Activated CD8-positive, alpha-beta T cell treated with anti-CD3 and anti-CD28 coated beads, Interleukin-2, amount 10 ng/mL, durations not matched to agents 7 days and 5 days (primary cell): ENCODE measurements at places on chromosomes 3 and 15.

- H3K4me1 ChIP-seq, result no peaks in the 10 kb centered on the region
- H3K27ac ChIP-seq, result no peak overlapping the region
- no peaks in the 10 kb centered on the region for H3K27me3 ChIP-seq
- H3K36me3 ChIP-seq, result no peaks in the 10 kb centered on the region
- DNase-seq, result no peak
These were observed 39.0 kb downstream of the LRTM1 start for GRCh38 chr3:54888873-54889272.

- peak; percentile 32 for DNase-seq
- no peak overlapping the region for H3K4me3 ChIP-seq
- no peak overlapping the region for H3K27ac ChIP-seq
- H3K27me3 ChIP-seq, result peaks cover 20% of the 10 kb centered on the region
- H3K4me1 ChIP-seq, result no peaks in the 10 kb centered on the region
These were observed 43.1 kb upstream of the SLC25A36 start for GRCh38 chr3:140898340-140899180.

GRCh38 chr3:89372456-89372855, 265.0 kb downstream of the EPHA3 start:
- no peak overlapping the region for H3K27ac ChIP-seq
- no peaks in the 10 kb centered on the region for H3K27me3 ChIP-seq
- no peak overlapping the region for H3K4me3 ChIP-seq
- DNase-seq, result no peak
- H3K36me3 ChIP-seq, result no peaks in the 10 kb centered on the region
- no peaks in the 10 kb centered on the region for H3K4me1 ChIP-seq

- no peaks in the 10 kb centered on the region for H3K36me3 ChIP-seq
- H3K27ac ChIP-seq, result no peak overlapping the region
- no peak for DNase-seq
- no peak overlapping the region for H3K4me3 ChIP-seq
- no peaks in the 10 kb centered on the region for H3K4me1 ChIP-seq
- H3K27me3 ChIP-seq, result peaks cover 18% of the 10 kb centered on the region
These were observed 19.9 kb upstream of the UBE2E1 start for GRCh38 chr3:23785882-23786281.

DNA sequence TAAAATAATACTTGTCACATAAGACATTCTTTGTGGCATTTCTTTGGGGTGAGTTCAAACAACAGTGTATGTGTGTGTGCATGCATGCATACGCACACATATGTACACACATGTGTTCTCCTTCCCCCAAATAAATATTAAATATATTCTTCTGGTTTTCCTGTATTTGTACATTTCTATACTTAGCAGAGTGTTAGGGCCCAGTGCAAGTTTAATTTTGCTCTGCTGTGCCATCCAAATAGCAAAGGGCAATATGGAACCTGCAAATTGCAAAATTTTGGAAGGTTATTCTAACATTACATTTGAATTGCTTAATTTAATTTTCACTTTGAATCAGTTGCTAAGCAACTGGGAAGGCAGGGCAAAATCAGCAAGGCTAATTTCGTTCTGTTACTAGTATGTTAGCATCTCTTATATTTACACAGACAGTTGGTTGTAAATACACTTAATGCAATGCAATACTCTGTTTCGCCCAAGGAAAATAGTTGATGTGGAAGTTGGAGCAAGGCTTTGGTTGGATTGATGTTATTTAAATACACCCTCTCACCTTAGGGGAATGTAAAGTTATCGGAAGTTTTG, 130.4 kb downstream of the ITPR1 start:
- no peak overlapping the region for H3K27ac ChIP-seq
- H3K27me3 ChIP-seq, result no peaks in the 10 kb centered on the region
- H3K4me3 ChIP-seq, result no peak overlapping the region
- no peaks in the 10 kb centered on the region for H3K4me1 ChIP-seq
- peaks cover 13% of the 10 kb centered on the region for H3K36me3 ChIP-seq

DNA sequence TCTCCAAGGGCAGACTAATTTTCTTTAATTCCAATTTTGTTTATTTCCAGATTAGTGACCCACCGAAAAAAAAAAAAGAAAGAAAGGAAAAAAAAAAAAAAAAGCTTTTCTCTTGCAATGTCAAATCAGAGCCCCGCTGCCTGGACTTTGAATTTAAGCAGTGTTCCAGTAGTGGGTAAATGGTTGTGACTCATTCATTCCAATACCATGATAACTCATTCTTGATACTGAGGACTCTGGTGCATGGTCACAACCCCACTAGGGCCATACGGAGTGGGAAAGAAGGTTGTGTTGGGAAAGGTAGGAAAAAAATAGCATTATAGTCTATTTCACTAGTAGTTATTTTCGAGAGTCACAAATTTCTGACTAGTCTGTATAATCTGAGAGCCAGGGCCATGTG, 59.1 kb upstream of the COL8A1 start:
- no peaks in the 10 kb centered on the region for H3K4me1 ChIP-seq
- no peak overlapping the region for H3K4me3 ChIP-seq
- DNase-seq, result no peak
- no peaks in the 10 kb centered on the region for H3K36me3 ChIP-seq
- no peak overlapping the region for H3K27ac ChIP-seq

DNA sequence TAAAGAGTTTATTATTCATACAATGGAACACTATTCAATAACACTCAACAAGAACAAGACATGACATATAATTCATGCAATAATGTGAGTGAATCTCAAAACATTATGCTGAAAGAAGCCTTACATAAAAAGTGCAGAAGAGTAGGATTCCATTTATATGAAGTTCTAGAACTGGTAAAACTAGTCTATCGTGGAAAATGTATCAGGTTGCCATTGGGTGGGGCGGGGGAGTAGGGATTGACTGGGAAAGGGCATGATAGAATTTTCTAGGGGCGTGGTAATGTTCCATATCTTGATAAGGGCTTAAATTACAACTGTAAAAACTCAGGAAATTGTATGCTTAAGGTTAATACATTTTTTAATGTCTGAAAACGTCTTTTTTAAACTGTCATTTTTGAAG, 247.9 kb downstream of the SATB1 start:
- H3K27ac ChIP-seq, result no peak overlapping the region
- DNase-seq, result no peak
- no peaks in the 10 kb centered on the region for H3K36me3 ChIP-seq
- H3K4me3 ChIP-seq, result no peak overlapping the region

- H3K36me3 ChIP-seq, result no peaks in the 10 kb centered on the region
- no peaks in the 10 kb centered on the region for H3K27me3 ChIP-seq
- DNase-seq, result no peak
- H3K4me1 ChIP-seq, result no peaks in the 10 kb centered on the region
These were observed 739.7 kb upstream of the DPPA4 start for GRCh38 chr3:110077093-110077492.

GRCh38 chr3:189641776-189642175, 10.6 kb downstream of the TP63 start:
- no peak for DNase-seq
- no peak overlapping the region for H3K27ac ChIP-seq
- no peak overlapping the region for H3K4me3 ChIP-seq
- H3K4me1 ChIP-seq, result no peaks in the 10 kb centered on the region
- no peaks in the 10 kb centered on the region for H3K36me3 ChIP-seq

DNA sequence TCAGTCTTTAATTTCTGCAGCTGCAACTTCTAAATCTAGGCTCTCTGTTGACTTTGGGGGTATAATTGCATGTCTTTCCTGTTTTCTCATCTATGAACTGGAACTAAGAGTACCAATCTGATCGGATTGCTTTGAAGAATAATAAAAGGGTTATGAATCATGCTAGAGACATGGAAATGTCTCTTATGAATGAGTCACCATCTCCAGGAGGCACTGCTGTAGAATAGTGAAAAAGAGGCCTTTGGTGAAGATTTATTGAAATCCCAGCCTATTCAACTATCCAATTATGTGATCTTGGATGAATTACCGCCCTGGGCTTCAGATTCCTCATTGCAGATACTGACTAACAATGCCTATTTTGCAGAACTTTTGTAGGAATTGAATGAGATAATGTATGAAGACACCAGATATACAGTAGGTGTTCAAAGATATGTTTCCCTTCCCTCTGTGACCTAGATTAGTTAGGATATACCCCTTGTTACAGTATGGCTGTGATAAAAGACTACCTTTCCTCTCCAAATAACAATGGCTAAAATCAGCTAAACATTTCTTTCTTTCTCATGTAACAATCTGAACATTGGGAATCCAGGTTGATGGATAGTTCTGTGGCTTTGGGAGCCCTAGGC, 11.5 kb upstream of the CMTM8 start:
- no peak for DNase-seq
- H3K4me3 ChIP-seq, result no peak overlapping the region
- H3K27me3 ChIP-seq, result peaks cover 16% of the 10 kb centered on the region
- H3K36me3 ChIP-seq, result no peaks in the 10 kb centered on the region
- H3K4me1 ChIP-seq, result peaks cover 3% of the 10 kb centered on the region

DNA sequence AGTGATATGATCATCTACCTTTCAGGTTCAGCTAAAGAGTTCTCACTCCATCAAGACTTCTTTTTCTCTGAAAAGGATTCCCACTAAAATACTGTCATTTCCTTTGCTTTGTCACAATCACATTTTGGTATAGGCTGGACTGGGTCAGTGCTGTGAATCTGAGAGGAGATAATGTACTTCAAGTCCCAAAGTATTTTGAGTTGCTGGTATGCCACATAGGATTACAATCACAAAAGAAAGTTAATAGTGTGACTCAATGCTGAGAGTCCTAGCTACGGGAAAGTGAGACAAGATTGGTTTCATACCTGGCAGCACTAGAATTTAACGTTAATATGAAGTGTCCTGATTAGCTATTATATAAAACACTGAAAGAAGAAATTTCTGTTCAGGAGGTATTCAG, 1073.5 kb downstream of the FHIT start:
- H3K4me3 ChIP-seq, result no peak overlapping the region
- H3K4me1 ChIP-seq, result no peaks in the 10 kb centered on the region
- no peak overlapping the region for H3K27ac ChIP-seq

DNA sequence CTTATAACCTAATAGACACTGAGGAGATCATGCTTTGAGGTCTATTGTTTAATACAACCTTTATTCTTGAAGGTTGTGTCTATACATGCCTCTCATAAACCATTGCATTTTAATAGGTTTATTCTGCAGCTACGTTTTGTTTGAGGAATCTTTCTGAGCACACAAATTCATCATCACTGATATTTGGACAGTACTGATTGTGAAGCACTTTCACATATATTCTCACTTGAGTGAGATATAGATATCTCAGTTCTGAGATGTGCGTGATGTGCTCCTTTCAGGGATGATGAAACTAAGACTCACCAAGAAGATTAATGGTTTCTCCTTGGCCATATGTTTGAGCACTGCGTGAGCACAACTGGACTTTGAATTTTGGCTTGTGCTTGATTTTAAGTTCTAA, 374.4 kb downstream of the LPP start:
- DNase-seq, result no peak
- H3K27ac ChIP-seq, result no peak overlapping the region
- no peaks in the 10 kb centered on the region for H3K4me1 ChIP-seq

DNA sequence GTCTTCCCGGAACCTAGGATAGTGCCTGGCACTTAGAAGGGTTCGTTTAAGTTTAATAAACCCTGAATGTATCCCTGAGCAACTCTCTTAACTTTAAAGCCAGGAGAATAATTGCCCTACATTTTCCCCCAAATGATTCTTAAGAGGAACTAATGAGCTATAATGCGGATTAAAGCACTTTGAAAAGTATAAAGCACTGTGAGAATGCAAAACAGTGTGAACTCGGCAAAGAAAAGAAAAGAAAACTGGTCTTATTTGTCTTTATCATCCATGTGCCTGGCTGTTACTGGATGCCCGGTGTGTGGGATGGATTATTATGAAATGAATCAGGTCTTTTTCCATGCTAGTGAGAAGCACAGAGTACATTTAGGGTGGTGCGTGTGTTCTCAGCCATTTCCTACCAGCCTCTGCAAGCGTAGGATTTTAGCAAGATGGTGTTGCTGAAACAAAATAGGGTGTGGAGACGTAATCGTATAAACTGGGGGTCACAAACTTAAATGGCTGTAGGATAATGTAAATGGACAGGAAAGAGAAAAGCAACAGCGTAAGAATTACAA, 983 bp downstream of the KBTBD12 start:
- no peak overlapping the region for H3K27ac ChIP-seq
- peaks cover 2% of the 10 kb centered on the region for H3K36me3 ChIP-seq
- DNase-seq, result no peak
- peaks cover 51% of the 10 kb centered on the region for H3K27me3 ChIP-seq
- peaks cover 11% of the 10 kb centered on the region for H3K4me1 ChIP-seq

DNA sequence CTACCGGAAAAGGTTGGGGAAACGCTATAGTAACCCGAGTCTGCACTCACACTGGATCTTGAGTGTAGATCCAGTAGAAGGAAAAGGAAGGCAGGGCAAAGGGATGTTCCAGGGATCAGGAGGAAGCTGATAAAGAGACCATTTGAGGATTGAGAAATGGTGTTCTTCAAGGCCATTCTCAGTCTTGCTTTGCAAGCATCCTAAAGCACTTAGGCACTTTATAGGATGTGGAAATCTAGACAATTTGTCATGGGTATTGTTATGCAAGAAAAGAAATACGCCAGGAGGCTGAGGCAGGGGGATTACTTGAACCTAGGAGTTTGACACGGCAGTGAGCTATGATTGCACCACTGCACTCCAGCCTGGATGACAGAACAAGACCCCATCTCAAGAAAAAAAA, 13.2 kb upstream of the SCAMP5 start:
- H3K4me1 ChIP-seq, result peaks cover 20% of the 10 kb centered on the region
- no peak overlapping the region for H3K4me3 ChIP-seq
- DNase-seq, result no peak
- peaks cover 11% of the 10 kb centered on the region for H3K27me3 ChIP-seq
- H3K36me3 ChIP-seq, result no peaks in the 10 kb centered on the region
- no peak overlapping the region for H3K27ac ChIP-seq

GRCh38 chr3:134932035-134932434, 137.0 kb downstream of the EPHB1 start:
- no peak overlapping the region for H3K27ac ChIP-seq
- no peaks in the 10 kb centered on the region for H3K36me3 ChIP-seq
- DNase-seq, result no peak
- no peaks in the 10 kb centered on the region for H3K4me1 ChIP-seq
- H3K27me3 ChIP-seq, result no peaks in the 10 kb centered on the region
- no peak overlapping the region for H3K4me3 ChIP-seq

DNA sequence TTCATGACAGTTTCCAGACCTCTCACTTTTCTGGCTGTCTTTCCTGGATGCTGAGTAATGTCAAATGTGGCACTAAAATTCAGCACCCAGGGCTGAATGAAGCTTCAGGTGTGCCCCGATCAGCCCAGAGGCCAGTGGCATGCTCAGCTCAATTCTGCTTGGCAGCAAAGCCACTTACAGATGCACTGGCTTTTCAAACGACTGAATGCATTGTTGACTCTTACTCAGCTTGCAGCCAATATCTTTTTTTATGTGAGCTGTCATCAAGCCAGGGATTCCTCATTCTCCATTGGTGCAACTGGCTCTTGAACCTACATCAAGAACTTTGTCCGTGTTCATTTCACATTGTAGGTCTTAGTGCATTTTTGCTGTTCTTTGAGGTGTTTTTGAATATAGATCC, 60.7 kb downstream of the ZDHHC19 start:
- H3K36me3 ChIP-seq, result no peaks in the 10 kb centered on the region
- DNase-seq, result no peak
- H3K4me3 ChIP-seq, result no peak overlapping the region
- no peak overlapping the region for H3K27ac ChIP-seq
- peaks cover 8% of the 10 kb centered on the region for H3K4me1 ChIP-seq

GRCh38 chr3:12425850-12426579, 58.3 kb upstream of the TSEN2 start:
- H3K27ac ChIP-seq, result no peak overlapping the region
- peaks cover 10% of the 10 kb centered on the region for H3K27me3 ChIP-seq
- no peaks in the 10 kb centered on the region for H3K36me3 ChIP-seq
- DNase-seq, result no peak
- H3K4me3 ChIP-seq, result no peak overlapping the region
